Activated CD8-positive, alpha-beta T cell treated with anti-CD3 and anti-CD28 coated beads, Interleukin-2, amount 10 ng/mL, durations not matched to agents 7 days and 5 days (primary cell): ENCODE measurements at places on chromosomes 6 and 20.

DNA sequence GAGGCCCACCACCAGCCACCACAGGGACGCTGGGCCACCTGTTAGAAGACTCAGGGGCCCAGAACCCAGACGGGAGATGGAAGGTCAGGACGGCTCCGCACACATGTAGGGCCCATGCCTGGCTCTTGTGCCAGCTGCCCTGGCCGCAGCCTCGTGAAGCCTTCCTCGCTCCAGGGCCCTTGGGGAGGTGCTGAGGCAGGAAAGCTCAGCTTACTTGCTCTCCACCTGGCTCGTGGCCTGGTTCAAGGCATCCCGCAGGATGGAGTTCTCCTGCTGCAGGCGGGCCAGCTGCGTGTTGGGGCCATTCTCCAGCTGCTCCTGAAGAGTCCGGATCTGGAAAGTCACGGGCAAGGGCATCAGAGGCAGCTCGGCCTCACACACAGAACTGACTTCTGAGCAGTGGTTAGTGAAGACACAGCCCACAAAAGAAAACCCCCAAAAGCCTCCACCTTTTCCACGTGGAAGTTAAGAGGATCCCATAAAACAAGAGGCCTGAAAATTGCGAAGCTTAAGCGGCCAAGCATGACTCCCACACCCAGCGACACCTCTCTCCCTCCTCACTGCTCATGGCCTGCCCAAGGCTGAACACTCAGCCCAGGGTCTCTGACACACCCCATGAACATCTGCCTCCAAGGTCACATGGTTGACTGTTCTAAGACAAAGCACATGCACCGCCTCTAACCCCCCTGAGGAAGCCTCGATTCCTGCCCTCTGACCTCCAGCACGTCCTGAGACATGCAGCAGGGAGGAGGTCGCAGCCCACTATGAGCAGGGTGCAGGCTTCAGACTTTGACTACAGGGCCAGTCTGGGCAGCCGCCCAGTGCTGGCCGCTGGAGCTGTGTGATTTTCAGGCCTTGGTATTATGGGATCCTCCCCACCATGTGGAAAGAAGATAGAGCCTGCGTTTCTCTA is 46.5 kb downstream of the RRBP1 start:
- DNase-seq, result no peak

DNA sequence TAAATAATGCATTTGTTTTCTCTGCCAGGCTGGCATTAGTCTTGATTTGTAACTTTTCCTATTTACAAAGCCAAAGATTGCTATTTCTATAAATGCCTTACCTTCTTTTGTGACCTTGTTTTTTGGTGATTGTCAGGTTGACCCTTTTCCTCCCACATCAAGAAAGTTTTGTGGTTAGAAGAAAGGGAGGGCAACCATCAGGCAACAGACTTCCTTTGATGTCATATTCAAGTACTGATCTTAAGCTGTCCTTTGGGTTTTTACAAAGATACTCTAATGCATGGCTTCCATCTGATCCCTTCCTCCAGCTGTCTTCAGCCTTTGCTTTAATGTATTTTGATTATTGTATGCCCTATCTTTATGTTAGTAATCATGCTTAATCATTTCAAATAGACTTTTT is 23.9 kb downstream of the RNF217 start:
- DNase-seq, result no peak

DNA sequence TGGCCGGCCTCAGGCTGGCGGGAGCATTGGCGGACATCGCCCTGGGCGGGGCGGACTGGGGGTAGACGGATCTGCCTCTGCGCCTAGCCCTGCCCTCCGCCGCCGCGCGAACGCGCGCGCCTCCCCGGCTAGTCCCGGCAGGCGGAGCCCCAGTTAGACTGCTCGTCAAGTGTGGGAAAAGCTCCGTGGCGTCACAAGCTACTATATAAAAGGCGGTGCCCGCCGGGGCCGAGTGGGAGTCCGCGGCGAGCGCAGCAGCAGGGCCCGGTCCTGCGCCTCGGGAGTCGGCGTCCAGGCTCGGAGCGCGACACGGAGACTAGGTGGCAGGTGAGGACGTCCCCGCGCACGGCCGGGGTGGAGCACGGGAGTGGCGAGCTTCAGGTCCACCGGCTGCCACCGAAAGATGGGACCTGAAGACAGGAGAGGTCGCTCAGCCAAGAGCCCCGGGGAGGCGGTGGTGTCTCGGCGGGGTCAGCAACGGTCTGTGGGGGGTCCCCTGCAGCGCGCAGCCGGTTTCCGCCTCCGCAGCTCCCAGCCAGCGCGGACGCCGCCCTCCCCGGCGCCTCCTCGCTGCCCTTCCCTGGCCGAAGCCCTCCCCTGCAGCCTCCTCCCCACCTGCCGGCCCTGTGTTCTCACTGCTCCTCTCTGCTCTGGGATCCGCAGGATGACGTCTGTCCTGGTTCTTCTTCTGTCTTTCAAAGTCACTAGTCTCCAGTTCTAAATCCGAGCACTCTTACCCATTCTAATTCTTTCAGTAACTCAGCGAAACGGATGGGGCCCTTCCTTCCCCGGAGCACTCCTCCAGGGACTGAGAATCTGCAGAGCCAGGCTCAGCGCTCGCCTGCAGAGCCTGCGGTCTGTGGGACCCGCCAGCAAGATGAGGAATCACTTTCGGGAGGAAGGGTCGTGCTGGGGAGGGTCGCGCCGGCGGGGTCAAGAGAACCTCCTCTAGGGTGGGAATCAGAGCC is 4.3 kb upstream of the RIPK1 start:
- peak; percentile 94 for DNase-seq

DNA sequence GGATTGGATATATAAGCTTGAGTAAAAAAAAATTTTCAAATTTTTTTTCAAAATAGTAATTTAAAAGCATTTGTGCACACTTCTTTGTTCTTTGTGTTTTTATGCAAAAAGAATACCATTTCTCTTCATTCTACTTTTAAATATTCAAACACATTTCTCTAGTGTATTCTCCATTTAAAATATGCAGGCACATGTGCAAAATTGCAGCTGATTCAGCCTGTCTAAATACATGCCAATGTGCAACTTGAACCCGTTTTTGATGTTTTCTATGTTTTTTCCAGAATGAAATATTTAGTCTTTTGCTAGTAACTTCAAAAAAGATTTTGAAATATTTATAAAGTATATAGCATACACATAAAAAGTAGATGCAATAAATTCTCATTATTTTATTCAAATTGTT is 411.8 kb downstream of the MMUT start:
- no peak for DNase-seq

- DNase-seq, result no peak
Measured at GRCh38 chr20:57779401-57780003, 69.7 kb upstream of the PMEPA1 start.
